ENCODE measurements at places on chromosomes 7 and 10. TPM values are rescaled to one million over a fixed set of nuclear protein-coding genes. Genes with fewer than 3 reads are reported as not detected.

The AKR1C8 gene
- total RNA-seq, result not detected

The STAG3 gene
- total RNA-seq, result not detected

DNA sequence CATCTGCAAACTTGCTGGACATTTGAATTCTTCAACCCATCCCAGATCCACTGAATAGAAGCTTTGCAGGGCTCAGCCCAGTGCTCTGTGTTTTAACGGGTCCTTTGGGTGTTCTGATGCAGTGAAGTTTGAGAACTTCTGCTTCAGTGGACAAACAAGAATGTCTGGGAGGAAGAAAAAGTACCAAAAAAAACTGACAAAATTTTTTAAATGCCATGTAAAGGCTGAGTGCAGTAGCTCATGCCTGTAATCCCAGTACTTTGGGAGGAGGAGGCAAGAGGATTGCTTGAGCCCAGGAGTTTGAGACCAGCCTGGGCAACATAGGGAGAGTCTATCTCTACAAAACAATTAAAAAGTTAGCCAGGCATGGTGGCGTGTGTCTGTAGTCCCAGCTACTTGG is 51.8 kb upstream of the FRMD4A start:
- H3K36me3 ChIP-seq, result no peaks in the 10 kb centered on the region
- DNase-seq, result no peak
- H3K27me3 ChIP-seq, result no peaks in the 10 kb centered on the region
- H3K4me3 ChIP-seq, result no peak overlapping the region

DNA sequence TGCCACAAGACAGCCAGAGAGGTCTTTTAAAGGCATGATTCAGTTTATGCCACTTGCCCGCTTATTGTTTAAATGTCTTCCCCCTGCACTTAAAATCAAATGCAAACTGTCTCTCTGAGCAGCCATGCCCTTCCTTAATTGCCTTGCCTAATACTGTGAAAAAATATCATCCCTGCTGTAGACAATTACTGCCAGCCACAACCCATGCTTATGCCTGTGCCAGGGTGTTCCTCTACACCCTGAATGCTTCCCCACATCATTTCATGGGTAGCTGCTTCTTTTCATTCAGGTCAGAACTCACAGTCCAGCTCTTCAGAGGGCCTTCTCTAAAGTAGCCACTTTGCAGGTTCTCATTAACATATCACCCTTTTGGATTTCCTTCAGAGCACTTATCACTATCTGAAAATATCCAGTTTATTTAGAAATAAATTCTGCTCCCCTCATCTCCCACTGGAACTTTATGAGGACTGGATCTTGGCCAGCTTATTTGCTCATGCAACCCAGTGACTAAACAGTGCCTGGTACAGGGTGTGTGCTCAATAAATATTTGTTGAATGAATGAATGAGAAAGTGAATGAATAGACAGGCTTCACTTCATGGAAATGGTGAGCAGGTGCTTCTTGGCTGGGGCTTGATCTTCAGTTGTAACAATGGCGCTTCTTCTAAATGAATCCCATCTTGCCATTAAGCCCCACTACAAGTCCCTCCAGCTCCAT is 162.4 kb upstream of the MDFIC start:
- H3K27ac ChIP-seq, result no peak overlapping the region
- no peaks in the 10 kb centered on the region for H3K36me3 ChIP-seq
- H3K4me1 ChIP-seq, result no peaks in the 10 kb centered on the region

GRCh38 chr10:93410697-93411348 is 71.3 kb downstream of the MYOF start:
- H3K36me3 ChIP-seq, result peaks cover 4% of the 10 kb centered on the region
- peaks cover 15% of the 10 kb centered on the region for H3K4me1 ChIP-seq
- H3K27me3 ChIP-seq, result no peaks in the 10 kb centered on the region
- no peak overlapping the region for H3K27ac ChIP-seq

DNA sequence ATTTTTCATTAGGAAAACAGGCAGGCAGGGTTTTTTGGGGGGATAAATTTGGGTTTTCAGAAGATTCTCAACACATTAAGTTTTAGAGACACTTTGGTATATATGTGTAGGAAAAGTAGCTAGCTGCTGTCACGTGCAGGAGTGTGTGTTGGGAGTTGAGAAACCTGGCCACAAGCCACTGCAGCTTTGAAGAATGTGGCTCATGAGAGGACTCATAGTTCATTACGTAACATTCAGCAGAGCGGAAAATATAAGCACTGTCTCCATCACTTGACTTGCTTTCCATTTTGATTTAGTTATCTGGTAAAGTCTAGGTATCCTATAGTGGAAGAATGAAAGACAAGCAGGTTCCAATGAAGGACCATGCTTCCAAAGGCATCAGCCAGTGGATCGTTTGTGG is 31.2 kb downstream of the SMNDC1 start:
- no peak overlapping the region for H3K27ac ChIP-seq
- H3K4me1 ChIP-seq, result peaks cover 56% of the 10 kb centered on the region
- no peak overlapping the region for H3K4me3 ChIP-seq
- no peaks in the 10 kb centered on the region for H3K27me3 ChIP-seq
- DNase-seq, result peak; percentile 74
- H3K36me3 ChIP-seq, result no peaks in the 10 kb centered on the region

GRCh38 chr10:61841338-61841875 is 60.1 kb upstream of the ARID5B start:
- H3K4me1 ChIP-seq, result peaks cover 35% of the 10 kb centered on the region
- DNase-seq, result no peak
- no peaks in the 10 kb centered on the region for H3K27me3 ChIP-seq
- no peaks in the 10 kb centered on the region for H3K36me3 ChIP-seq
- H3K27ac ChIP-seq, result peak overlapping the region; percentile 83

DNA sequence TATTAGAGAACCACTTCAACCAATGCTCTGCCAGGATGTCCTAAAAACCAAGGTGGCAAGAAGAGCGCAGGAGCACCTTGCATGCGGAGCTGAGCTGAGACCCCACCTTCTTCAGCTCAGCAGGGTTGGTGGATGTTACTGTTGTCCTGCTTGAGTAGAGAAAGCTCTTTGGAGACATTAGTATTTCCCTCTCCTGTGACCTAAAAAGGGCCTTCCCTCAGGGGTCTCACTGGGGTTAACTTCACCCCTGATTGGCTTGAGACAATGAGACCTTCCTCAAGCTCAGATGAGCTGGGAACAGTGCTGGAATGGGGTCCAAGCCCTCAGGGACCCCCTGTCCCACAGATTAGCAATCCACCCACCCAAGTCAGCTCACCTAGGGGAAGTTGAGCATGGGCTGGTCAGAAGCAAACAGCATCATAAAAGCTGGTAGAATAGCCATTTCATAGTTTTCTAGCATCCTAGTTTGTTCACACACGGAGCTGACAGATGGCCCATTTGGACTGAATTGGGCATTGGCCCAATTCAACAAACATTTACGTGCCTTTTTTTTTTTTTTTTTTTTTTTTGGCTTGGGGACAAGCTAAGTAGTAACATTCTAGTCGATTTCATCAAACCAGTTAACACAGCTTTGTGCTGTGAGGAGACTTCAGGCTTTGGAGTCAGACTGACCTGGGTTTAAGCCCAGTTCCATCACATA is 100.6 kb upstream of the HABP2 start:
- no peaks in the 10 kb centered on the region for H3K27me3 ChIP-seq
- no peaks in the 10 kb centered on the region for H3K36me3 ChIP-seq
- no peak for DNase-seq
- no peak overlapping the region for H3K27ac ChIP-seq

DNA sequence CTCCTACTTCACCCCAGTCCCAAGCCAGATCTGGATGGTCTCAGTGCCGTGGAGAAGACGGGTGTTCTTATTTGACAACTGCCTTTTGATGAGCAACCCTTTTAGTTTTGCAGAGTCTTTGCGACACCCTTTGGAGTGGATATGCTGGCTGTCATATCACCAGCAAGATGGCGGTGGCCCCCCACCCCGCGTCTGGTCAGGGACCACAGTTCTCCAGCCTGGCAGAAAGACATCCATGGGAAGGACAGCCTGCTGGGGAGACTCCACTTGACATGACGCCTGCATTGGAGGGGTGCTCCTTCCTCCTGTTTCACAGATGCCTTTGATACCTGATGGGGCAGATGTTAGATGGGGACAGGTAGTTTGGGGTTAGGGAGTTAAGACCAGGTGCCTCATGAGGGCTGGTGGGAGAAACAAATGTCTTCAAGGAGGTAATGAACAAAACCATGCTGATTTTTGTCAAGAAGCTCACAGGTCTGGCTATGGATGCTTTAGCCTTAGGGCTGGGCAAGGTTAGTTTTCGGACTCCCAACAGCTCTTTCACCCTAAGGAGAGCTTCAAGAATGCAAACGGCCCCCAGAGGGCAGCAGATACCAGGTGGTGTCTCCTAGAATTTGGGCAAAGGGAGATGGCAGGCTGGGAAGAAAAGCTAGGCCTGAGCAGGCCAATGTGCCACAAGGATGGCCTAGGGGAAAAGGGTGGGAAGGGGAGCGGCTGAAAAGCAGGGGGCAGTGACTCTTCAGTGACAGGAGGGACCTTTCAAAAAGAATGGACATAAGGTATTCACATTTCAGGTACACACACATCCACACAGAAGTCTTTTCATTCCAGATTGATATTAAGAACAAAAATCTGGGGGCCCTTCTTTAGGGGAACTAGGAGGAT is 95.2 kb downstream of the CLEC2L start:
- H3K4me3 ChIP-seq, result no peak overlapping the region
- DNase-seq, result peak; percentile 57

- H3K27me3 ChIP-seq, result no peaks in the 10 kb centered on the region
- no peak overlapping the region for H3K4me3 ChIP-seq
- DNase-seq, result no peak
- no peaks in the 10 kb centered on the region for H3K36me3 ChIP-seq
- no peak overlapping the region for H3K27ac ChIP-seq
Observed at GRCh38 chr10:32680803-32681557, 235.0 kb downstream of the CCDC7 start.
